ENCODE measurements at places on chromosomes 2 and 18. TPM values are rescaled to one million over a fixed set of nuclear protein-coding genes. Genes with fewer than 3 reads are reported as not detected.

Gene ZSCAN30
- total RNA-seq = 7.5 TPM

Gene RAB17
- total RNA-seq = 0.28 TPM

Gene ERICH2
- total RNA-seq = not detected

Gene PXDN
- 310 TPM for total RNA-seq

- no peak for DNase-seq
These were observed 196.1 kb downstream of the AGPS start for GRCh38 chr2:177588671-177589070.

GRCh38 chr2:61816480-61817355 is 37.1 kb downstream of the FAM161A start:
- no peak for DNase-seq

DNA sequence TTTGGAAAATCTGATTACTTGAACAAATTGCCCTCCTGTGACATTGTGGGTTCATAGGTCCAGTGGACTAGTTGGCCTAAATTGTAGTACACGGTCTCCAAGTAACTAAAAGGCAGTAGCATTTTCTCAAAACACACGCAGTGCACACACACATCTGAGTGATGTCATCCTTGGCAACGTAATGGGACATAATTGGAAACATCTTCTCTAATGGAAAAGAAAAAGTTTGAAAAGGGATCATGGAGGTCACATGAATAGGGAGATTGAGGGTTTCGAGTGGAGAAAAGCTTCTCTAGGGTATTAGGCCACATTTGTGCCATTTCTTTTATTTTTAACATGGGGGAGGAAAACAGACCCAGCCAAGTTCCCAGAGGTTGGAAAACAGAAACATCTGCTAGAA is 93.3 kb downstream of the MAP4K4 start:
- no peak for DNase-seq

DNA sequence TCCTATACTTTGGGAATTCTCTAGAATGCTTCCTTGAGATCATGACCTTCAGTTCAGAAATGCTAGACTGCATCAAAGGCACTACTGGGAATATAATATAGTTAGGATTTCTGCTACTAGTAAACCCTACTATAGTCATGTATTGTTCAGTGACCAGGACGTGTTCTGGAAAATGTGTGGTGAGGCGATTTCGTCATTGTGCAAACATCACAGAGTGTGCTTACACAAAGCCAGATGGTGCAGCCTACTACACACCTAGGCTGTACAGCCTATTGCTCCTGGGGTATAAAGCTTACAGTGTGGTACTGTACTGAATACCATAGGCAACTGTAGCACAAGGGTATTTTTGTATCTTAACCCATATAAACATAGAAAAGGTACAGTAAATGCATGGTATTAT is 13.0 kb downstream of the CXCR4 start:
- DNase-seq = no peak

DNA sequence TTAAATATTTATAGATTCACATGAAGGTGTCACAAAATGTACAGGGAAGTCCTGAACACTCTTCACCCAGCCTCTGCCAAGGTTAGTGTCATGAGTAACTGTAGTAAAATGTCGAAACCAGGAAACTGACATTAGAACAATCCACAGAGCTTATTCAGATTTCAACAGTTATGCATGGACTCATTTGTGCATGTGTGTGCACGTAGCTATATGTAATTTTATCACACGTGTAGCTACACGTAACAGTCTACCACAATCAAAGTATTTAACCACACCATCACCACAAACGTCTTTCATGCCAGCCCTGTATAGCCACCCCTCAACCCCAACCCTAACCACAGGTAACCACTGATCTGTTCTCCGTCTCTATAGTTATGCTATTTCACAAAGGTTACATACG is 211.7 kb upstream of the REV1 start:
- DNase-seq = no peak

GRCh38 chr2:46188041-46188716 is 109.0 kb upstream of the EPAS1 start:
- no peak for DNase-seq

- DNase-seq = no peak
These were observed 3.5 kb upstream of the FAM124B start for GRCh38 chr2:224405412-224405811.

GRCh38 chr2:200453853-200454534 is 55.9 kb downstream of the KCTD18 start:
- DNase-seq = no peak

- DNase-seq = no peak
These were observed 28.2 kb downstream of the SDC1 start for GRCh38 chr2:20196657-20197161.

GRCh38 chr18:7750966-7751365 is 183.8 kb downstream of the PTPRM start:
- no peak for DNase-seq

DNA sequence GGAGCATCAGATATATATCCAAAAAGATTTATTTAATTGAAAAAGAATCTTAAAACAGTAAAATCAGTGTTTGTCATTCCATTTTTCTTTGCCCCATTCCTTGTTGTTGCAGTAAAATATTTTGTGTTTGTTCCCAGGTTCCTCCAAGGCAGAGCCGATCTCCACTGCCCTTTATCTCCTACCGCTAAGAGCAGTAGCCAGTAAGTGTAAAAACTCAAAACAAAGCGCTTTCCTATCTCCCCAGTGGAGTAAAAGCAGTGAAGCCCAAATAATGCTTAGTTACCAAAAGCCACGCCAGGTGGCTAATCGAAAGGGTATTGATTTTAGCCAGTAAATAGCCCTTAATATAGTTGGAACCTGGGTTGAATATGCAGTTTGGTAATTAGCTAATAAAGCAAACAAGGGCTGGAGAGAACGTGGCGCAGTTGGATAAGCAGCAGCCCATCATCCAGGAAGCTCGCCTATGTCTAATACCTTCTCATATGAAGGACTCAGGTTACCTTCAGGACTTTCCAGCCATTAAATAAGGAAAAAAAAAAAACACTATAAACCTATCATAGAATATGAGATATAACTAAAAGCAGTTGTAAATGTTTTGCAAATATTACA is 12.4 kb upstream of the GPD2 start:
- no peak for DNase-seq

- DNase-seq = no peak
These were observed 89.1 kb downstream of the ANTXR1 start for GRCh38 chr2:69102041-69102593.

Measured in SJSA1 (cell line).